Amygdala (tissue), 56 donors: ENCODE measurements at places on chromosomes 2 and 18.

- DNase-seq = no peak
Observed at GRCh38 chr18:72539901-72540300, 4.2 kb downstream of the CBLN2 start.

DNA sequence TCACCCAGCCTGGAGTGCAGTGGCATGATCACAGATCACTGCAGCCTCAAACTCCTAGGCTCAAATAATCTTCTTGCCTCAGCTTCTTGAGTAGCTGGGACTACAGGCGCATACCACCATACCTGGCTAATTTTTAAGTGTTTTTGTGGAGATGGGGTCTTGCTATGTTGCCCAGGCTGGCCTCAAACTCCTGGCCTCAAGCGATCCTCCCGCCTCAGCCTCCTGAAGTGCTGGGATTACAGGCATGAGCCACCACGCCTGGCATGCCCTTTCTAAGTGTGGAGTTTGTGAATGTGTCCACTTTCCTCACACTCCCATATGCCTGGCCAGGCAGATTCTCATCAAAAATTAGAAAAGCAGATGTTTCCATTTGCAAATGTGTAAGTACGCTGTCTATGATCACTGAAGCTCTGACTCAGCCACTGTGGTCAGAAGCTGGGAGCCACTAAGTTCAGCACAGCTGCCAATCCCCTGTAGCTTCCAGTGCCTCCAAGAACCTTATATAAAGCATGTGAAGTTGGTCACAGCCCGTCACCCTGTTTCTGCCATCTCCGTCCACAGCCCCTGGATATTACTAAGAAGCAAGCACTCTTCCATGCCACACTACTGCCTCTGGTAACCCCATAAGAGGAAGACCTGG, 155.4 kb downstream of the FAM210A start:
- DNase-seq = no peak

DNA sequence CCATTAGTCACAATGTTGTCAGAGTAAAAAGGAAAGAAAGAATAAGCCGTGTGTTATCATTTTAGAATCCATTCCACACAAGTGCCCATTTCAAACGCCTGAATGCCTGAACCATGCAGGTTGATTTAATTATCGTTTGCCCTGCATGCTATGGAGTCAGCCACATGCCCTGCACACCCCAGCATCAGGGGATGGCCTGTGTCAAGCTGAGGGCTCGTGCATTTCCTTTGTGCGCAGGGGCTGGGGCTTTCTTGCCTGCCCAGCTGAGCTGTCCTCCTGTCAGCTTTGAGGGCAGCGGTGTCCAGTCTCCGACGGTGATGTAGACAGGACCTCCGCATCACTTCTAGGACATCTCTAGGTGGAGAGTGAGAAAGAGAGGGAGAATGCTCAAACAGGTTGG, 200.4 kb downstream of the TSN start:
- no peak for DNase-seq

- no peak for DNase-seq
Observed at GRCh38 chr2:239113171-239113570, 265.3 kb downstream of the TWIST2 start.

DNA sequence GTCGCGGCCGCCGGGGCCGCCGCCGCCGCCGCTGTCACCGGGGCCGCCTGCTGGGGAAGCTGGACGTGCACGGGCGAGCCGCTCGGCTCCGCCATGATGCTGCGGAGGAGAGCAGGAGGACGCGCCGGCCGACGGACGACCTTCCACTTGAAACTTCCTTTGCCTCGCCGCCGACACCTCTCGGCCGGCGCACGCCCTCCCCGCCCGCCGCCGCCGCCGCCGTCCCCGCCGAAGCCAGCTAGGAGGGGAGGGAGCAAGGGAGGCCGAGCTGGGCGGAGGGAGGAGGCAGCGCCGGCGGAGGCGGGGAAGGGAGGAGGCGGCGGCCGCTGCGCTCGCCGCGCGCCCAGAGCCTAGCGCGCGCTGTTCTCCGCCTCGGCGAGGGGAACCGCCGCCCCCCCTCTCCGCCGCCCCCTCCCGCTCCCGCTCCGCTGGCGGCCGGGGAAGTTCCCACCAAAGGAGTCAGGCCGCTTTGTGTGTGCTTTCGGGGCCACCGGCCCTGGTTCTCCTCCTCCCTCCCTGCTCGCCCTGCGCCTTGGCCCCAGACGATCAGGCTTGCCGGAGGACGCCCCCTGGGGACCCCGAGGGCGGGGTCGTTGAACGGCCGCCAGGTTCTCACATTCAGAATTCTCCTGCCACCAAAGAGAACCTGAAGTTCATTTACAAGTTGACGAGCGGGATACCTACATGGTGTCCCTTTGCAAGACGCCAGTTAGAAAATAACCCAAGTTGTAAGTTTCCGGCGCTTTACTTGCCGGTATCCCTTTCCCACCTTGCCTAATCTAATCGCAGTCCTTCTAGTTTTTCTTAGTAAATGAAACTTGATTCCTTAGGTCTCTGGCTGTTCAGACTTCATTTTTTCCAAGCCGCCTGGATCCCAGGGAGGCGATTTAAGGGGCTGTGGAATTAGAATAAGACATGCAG, at the start of gene STK39:
Gene STK39 (minus strand): TSS at position 255 of the 921 bp plus-strand sequence. CDS start 160 bp downstream, at position 95.
- peak; percentile 59 for DNase-seq

DNA sequence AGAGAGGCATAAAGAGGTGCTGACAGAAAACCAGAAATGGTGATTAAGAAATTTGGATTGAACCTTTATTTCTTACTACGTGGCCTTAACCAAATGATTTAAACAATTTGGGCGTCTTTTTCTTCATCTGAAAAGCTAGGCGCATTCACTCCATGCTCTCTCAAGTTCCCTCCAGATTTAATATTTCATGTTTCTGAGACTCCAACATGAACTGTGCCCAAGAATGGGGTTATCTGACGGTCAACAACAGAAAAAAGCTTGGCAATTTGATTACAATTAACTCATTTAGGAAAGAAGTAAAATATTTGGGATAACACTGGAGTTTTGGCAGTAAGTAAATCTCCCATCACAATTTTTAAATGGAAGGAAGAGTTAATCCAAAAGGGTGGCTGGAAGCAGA, 345.4 kb downstream of the ARHGAP15 start:
- DNase-seq = no peak

GRCh38 chr18:10444314-10445006, 10.0 kb upstream of the APCDD1 start:
- no peak for DNase-seq

DNA sequence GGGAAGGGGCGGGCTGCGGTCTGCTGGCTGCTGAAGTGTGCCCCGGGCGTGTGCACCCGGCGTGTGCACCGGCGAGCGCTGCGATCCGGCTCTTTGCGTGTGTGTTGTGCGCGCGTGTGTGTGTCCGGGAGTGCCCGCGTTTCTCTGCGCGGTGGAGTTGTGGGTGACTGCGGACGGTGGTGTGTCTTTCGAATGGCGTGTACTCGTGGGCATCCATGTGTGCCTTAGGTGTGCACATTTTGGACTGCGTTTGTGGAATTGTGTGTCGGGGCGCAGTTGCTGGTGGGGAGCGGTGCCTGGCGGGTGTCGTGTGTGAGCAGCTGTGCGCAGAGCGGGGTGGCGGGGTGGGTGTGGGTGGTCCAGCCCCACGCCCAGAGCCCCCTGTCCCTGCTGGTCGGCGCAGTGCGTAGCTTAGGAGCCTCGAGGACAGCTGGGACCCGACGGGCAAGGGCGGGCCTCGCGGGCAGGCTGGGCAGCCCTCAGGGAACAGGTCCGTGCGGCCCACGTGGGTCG, 533 bp downstream of the HPCAL1 start:
- DNase-seq = no peak

GRCh38 chr2:165810418-165810817, 16.4 kb upstream of the GALNT3 start:
- no peak for DNase-seq

DNA sequence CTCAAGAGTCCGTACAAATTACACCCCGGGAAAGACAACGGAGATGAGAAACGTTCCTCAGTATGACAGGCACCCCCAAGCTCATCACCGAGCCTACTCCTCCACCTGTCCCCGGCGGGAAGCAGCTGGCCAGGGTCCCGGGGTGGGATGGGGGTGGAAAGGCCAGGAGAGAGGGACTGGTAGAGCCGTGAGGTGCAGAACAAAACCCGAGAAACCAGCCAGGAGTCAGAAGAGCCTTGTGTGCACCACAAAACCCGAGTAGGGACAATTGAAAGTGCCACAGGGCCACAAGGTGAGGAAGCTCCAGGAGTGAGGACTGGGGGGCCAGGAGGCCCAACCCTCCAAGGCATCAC, 75.5 kb upstream of the SALL3 start:
- no peak for DNase-seq

- DNase-seq = no peak
Observed at GRCh38 chr2:201196003-201196402, 13.1 kb downstream of the CASP10 start.

DNA sequence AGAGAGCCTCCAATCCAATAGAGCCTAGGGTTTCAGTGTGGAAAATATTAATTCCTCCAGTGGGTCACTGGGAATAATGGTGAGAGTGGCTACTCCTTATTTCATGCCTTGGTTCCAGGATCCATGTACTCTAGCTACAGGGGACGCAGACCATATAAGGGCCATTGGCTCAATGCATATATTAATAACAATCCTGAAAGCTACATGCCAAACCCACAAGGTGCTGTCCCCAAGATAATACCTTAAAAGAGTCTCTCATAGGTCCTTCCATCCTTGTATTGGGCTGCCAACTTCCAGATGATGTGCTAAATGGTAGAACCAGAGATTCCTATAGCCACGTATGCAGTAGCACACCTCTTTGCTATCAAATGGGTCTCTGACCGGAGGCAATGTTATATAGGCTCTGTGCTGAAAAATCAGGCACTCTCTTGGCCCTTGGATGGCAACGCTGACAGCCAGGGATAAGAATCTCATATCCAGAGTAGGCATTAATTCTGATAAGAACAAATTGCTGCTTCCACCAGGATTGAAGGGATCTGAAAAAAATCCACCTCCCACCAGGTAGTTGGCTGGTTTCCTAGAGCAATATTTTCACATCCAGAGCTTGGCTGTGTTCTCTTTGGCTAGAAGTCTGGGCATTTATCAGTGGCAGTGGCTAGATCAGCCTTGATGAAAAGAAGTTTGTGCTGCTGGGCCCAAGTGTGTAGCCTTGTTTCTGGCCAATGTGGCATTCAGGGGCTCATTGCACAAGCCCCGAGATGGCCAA, 218.1 kb upstream of the MGAT5 start:
- DNase-seq = no peak
